ENCODE measurements at places on chromosomes 6 and 20. TPM values are rescaled to one million over a fixed set of nuclear protein-coding genes. Genes with fewer than 3 reads are reported as not detected.

- no peak for DNase-seq
Measured at GRCh38 chr6:151808371-151809241, 1.1 kb downstream of the ESR1 start.

DNA sequence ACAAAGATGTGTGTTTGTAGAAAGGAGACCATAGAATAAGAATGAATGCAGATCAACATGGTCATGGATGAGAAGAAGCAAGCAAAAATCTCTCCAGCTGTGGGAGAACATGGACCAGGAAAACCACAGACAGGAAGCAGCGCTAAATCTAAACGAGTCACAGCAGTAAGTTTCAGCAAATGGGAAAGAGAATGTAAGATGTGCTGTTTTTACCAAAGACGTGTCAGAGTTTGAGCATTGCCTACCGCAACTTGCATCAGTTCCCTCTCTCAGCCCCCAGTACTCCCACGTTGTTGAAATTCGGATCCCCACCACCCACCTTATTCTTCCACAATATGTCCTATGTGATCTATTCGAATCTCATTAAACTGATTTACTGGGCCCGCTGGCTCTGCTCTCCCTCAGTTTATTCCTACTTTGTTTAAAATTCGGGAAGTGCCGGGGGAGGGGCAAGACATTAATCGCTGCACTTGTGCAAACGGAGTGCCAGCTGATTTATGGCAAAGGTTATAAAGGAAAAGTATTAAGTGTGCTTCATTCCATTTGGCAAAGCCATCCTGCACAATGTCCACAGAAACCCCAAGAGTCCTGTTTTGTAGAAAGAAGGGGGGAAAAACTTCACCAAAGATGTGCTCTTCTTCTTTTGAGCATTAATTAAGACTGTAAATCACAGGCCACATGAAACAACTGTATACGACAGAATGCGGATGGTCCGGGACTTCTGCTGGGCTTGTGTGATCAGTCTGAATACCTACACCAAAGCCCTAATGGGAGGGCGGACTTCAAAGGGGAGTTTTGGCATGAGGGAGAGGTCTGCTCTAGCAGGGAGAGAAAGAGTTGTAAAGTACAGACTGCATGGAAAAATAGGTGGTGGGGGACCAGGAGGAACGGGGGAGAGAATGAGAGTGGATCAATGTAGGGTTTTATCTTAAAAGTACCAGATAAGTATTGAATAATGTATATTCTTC is 59.1 kb upstream of the PRDM1 start:
- no peak for DNase-seq

FOXS1 gene
- total RNA-seq, result 4.0 TPM

DSN1 gene
- 4.8 TPM for total RNA-seq

SLC35F1 gene
- 7.3 TPM for total RNA-seq

PLCB1 gene
- total RNA-seq, result 6.6 TPM
